ENCODE measurements at places on chromosomes 3 and 15. TPM values are rescaled to one million over a fixed set of nuclear protein-coding genes. Genes with fewer than 3 reads are reported as not detected.

GOLGA6B gene
- not detected for total RNA-seq

GRCh38 chr3:32245200-32245599 is 6.7 kb downstream of the CMTM8 start:
- no peaks in the 10 kb centered on the region for H3K27me3 ChIP-seq
- H3K4me3 ChIP-seq = no peak overlapping the region
- no peak overlapping the region for H3K27ac ChIP-seq
- no peaks in the 10 kb centered on the region for H3K36me3 ChIP-seq
- DNase-seq = no peak
- no peaks in the 10 kb centered on the region for H3K4me1 ChIP-seq

GRCh38 chr3:108125550-108126071 is 34.8 kb upstream of the CD47 start:
- peak; percentile 25 for DNase-seq
- H3K27me3 ChIP-seq = no peaks in the 10 kb centered on the region
- H3K36me3 ChIP-seq = no peaks in the 10 kb centered on the region
- H3K27ac ChIP-seq = peak overlapping the region; percentile 8
- no peak overlapping the region for H3K4me3 ChIP-seq

NLGN1 gene
- total RNA-seq = 8.5 TPM

DNA sequence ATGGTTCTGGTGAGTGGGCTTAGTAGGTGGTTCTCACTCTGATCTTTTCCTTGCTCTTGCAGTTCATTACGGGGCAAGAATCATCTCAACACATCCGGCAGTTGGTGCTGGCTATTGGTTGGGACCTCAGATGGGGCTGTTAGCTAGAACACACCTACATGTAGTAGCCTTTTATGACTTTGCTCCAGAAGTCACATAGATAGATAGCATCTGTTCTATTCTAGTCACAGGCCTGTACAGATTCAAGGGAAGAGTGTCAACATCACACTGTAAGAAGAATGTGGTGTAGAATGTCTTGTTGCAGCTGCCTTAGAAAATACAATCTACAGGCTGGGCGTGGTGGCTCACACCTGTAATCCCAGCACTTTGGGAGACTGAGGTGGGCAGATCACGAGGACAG is 15.1 kb downstream of the RAB5A start:
- peaks cover 9% of the 10 kb centered on the region for H3K36me3 ChIP-seq
- no peak overlapping the region for H3K27ac ChIP-seq
- H3K4me3 ChIP-seq = no peak overlapping the region

SLC51B gene
- 0.71 TPM for total RNA-seq

NANOGP8 gene
- 0.27 TPM for total RNA-seq

DNA sequence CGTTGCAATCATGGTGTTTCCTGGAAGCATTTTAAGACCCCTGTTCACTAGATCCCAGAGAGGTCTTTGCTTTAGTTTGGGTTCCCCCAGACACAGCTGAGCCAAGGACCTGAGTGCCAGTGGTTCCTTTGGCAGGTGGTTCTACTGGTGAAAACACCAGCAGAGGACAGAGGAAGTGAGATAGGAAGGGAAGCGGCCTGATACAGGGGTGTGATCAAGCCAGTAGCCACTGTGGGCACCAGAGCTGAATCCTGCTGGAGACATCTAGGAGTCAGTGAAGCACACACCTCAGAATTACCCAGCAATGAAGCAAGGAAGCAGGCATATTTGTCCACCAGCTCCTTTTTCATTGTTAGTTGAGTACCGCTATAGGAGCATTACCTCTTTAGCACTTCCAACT is 243.2 kb upstream of the NR2E3 start:
- no peak overlapping the region for H3K27ac ChIP-seq
- H3K27me3 ChIP-seq = no peaks in the 10 kb centered on the region
- no peak overlapping the region for H3K4me3 ChIP-seq
- no peaks in the 10 kb centered on the region for H3K4me1 ChIP-seq

DNA sequence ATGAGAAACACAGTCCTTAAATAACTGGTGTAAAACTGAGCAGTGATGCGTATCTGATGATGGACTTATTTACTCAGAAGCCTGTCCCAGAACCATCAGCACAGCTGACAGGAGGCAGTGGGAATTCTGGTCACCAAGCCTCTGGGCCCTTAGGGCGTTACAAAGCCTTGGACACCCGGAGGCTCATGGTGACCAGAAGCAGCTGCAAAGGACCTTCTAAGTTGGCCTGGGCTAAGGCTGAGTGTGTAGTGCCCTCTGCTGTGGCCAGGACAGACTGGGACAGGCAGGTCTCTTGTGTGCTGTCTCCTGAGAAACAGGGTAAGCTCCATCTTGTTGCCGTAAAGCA is 168.9 kb downstream of the ATP10A start:
- H3K27me3 ChIP-seq = peaks cover 3% of the 10 kb centered on the region
- no peak overlapping the region for H3K27ac ChIP-seq
- DNase-seq = no peak
- no peaks in the 10 kb centered on the region for H3K4me1 ChIP-seq
- H3K36me3 ChIP-seq = no peaks in the 10 kb centered on the region
- no peak overlapping the region for H3K4me3 ChIP-seq

DNA sequence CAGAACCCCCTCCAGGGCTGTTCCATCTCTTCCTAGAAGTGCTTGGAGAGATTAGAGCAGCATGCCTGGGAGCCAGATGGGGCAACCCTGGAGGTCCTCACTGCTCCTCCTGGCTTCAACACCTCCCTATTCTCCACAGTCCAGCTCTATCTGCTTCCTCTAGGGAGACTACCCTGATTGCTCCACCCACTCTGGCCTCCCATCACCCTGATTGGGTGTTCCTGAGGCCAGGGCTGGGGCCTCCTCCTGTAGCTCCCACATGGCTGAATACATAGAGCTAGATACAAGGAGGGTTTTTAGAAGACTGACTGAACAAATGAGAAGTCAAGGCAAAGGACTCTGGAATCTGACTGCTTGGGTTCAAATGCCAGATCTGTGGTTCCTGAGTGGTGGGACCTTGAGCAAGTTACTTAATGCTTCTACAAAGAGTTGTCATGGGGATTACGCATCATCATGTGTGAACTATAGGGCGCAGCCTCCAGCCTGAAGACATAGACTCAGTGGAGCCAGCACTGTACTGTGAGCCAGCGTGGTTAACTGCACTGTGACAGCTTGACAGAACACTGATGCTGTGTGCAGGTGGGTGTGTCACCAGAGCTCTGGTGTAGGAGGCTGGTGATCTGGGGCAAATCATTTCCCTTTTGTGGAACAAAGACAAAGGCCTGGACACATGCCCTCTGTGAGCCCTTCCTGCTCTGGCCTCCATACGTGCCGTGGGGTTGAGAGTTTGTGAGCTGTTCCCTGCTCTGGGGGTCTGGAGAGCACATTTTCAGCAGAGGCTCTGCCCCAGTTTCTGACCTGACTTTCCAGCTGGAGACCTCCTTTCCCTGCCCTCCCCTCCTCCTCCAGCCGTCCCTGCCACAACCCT is 74.8 kb downstream of the SCN5A start:
- H3K36me3 ChIP-seq = no peaks in the 10 kb centered on the region
- peaks cover 13% of the 10 kb centered on the region for H3K4me1 ChIP-seq
- no peak overlapping the region for H3K27ac ChIP-seq
- H3K27me3 ChIP-seq = no peaks in the 10 kb centered on the region
- no peak overlapping the region for H3K4me3 ChIP-seq

- no peak overlapping the region for H3K27ac ChIP-seq
- H3K36me3 ChIP-seq = no peaks in the 10 kb centered on the region
- no peaks in the 10 kb centered on the region for H3K4me1 ChIP-seq
- no peaks in the 10 kb centered on the region for H3K27me3 ChIP-seq
- no peak for DNase-seq
Observed at GRCh38 chr3:67291287-67292252, 293.5 kb downstream of the KBTBD8 start.

DNA sequence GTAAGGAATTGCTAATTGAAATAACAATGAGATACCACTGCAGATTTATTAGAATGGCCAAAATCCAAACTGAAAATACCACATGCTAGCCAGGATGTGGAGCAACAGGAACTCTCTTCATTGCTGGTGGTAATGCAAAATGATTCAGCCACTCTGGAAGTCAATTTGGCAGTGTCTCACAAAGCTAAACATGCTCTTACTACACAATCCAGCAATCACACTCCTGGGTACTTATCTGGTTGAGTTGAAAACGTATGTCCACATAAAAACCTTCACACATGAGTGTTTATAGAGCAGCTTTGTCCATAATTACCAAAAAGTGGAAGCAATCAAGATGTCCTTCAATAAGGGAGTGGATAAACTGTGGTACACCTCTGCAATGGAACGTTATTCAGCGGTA is 113.3 kb downstream of the SMAD6 start:
- H3K36me3 ChIP-seq = no peaks in the 10 kb centered on the region
- no peaks in the 10 kb centered on the region for H3K27me3 ChIP-seq
- H3K4me1 ChIP-seq = peaks cover under 1% of the 10 kb centered on the region
- H3K4me3 ChIP-seq = no peak overlapping the region
- DNase-seq = no peak
- no peak overlapping the region for H3K27ac ChIP-seq

- no peak for DNase-seq
- no peak overlapping the region for H3K4me3 ChIP-seq
- H3K36me3 ChIP-seq = peaks cover 58% of the 10 kb centered on the region
- H3K27me3 ChIP-seq = no peaks in the 10 kb centered on the region
Observed at GRCh38 chr3:138400651-138401070, 33.8 kb upstream of the ESYT3 start.

- no peak overlapping the region for H3K4me3 ChIP-seq
- no peaks in the 10 kb centered on the region for H3K36me3 ChIP-seq
- peaks cover 3% of the 10 kb centered on the region for H3K27me3 ChIP-seq
- H3K4me1 ChIP-seq = no peaks in the 10 kb centered on the region
Observed at GRCh38 chr3:141625506-141625905, 112.6 kb upstream of the RNF7 start.

PPARG gene
- 7.5 TPM for total RNA-seq

GRCh38 chr3:131526801-131527347 is 24.1 kb upstream of the MRPL3 start:
- no peaks in the 10 kb centered on the region for H3K4me1 ChIP-seq
- DNase-seq = peak; percentile 54
- H3K36me3 ChIP-seq = no peaks in the 10 kb centered on the region

GRCh38 chr15:91911844-91912243 is 58.3 kb downstream of the SLCO3A1 start:
- no peak for DNase-seq
- H3K27me3 ChIP-seq = no peaks in the 10 kb centered on the region
- no peak overlapping the region for H3K27ac ChIP-seq

ROPN1 gene
- not detected for total RNA-seq

DNA sequence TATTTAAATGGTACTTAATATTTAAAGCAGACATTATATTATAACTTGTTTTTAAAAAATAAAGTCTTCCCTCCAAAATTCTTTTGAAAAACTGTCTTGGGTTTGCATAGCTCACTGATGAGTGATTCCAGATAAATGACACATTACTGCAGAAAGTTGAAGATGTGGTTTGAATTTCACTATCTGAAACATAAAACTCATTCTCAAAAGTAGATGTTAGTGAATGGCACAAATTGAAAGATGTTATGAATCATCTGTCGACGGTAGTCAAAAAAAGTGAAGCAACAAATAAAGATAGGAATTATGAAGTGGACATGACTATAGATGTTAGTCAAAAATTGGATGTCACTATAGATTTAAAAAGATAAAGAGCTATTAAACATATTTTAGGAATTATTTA is 280.5 kb downstream of the GAP43 start:
- DNase-seq = no peak
- H3K4me1 ChIP-seq = no peaks in the 10 kb centered on the region
- H3K27ac ChIP-seq = no peak overlapping the region

TXNRD3 gene
- 12.9 TPM for total RNA-seq

PLSCR4 gene
- 19.4 TPM for total RNA-seq

DNA sequence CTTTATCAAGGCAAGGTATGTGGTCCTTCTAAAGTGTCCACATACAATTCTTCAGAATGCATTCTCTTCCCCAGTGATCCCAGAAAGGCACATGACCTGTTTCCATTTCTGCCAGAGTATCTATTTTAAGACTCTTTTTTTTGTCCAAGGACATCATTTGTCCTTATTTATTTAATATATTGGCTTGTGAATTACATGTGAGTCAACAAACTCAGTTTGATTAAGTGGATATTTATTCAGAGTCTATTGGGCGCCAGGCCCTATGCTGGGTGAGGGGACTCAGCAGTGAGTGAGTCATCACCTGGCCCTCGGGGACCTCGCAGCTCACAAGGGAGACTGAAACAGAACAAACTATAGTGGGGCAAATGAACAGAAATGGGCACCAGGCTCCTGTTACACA is 136.8 kb downstream of the SNRK start:
- H3K27me3 ChIP-seq = no peaks in the 10 kb centered on the region
- H3K4me1 ChIP-seq = no peaks in the 10 kb centered on the region
- no peak overlapping the region for H3K27ac ChIP-seq
- no peak for DNase-seq
- no peaks in the 10 kb centered on the region for H3K36me3 ChIP-seq
- no peak overlapping the region for H3K4me3 ChIP-seq

ABHD17C gene
- 2.2 TPM for total RNA-seq

PLSCR2 gene
- not detected for total RNA-seq

- no peak overlapping the region for H3K4me3 ChIP-seq
- H3K27ac ChIP-seq = no peak overlapping the region
- H3K4me1 ChIP-seq = peaks cover 34% of the 10 kb centered on the region
- no peaks in the 10 kb centered on the region for H3K27me3 ChIP-seq
- no peaks in the 10 kb centered on the region for H3K36me3 ChIP-seq
Observed at GRCh38 chr15:80612118-80612823, 82.8 kb upstream of the ABHD17C start.

- H3K4me3 ChIP-seq = no peak overlapping the region
- no peak for DNase-seq
- no peaks in the 10 kb centered on the region for H3K27me3 ChIP-seq
- peaks cover 7% of the 10 kb centered on the region for H3K4me1 ChIP-seq
- H3K27ac ChIP-seq = no peak overlapping the region
- H3K36me3 ChIP-seq = no peaks in the 10 kb centered on the region
Observed at GRCh38 chr3:187931770-187932278, 186.6 kb upstream of the BCL6 start.

- peaks cover 18% of the 10 kb centered on the region for H3K4me1 ChIP-seq
- H3K36me3 ChIP-seq = no peaks in the 10 kb centered on the region
- no peak overlapping the region for H3K4me3 ChIP-seq
- no peak overlapping the region for H3K27ac ChIP-seq
- DNase-seq = no peak
- peaks cover 20% of the 10 kb centered on the region for H3K27me3 ChIP-seq
Observed at GRCh38 chr3:197021231-197021630, 8.4 kb downstream of the MELTF start.

AADACL2 gene
- total RNA-seq = not detected

DNA sequence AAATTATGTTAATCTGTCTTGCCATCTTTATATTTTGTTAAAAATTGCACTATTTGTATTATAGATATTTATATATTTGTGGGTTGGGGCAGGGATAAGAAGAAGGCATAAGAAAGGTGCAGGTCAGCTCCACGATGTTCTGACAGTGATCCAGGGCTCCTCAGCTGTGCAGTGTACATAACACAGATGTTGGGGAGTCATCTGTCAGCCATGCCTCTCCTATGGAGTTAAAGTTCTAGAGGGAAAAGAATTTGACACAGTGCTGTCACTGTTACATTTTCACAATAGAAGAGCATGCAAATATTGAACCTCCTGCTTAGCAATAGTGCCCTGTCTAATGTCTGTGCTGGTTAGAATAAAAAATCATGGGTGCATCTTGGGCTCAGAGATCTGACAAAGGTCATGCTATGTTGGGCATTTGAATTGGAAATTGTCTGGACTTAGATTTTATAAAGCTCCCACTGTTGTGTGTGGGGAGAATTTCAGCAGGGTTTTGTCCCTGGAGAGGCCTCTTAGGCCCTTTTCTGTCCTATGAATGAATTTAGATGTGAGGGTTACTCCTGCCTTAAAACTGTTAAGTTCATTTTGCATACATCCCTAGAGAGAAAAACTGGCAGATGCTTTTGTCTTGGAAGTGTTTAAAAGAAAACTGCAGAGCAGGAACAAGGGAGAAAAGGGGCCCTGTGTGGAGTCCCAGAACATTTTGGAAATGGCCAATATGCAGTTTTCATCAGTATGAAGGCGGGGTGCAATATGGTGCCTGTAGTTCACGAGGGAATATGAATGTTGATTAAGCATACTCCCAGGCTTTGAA is 20.4 kb downstream of the CDIN1 start:
- H3K27ac ChIP-seq = no peak overlapping the region
- no peaks in the 10 kb centered on the region for H3K27me3 ChIP-seq
- peak; percentile 57 for DNase-seq
- no peak overlapping the region for H3K4me3 ChIP-seq

Measured in muscle of leg (tissue), 16 donors.